SK-MEL-5 (cell line): ENCODE measurements at places on chromosomes 1 and 21. TPM values are rescaled to one million over a fixed set of nuclear protein-coding genes. Genes with fewer than 3 reads are reported as not detected.

GRCh38 chr1:21638531-21639341, 30.4 kb downstream of the RAP1GAP start:
- DNase-seq: peak; percentile 14

GRCh38 chr1:233909195-233909594, 4.7 kb downstream of the SLC35F3 start:
- DNase-seq: no peak

DNA sequence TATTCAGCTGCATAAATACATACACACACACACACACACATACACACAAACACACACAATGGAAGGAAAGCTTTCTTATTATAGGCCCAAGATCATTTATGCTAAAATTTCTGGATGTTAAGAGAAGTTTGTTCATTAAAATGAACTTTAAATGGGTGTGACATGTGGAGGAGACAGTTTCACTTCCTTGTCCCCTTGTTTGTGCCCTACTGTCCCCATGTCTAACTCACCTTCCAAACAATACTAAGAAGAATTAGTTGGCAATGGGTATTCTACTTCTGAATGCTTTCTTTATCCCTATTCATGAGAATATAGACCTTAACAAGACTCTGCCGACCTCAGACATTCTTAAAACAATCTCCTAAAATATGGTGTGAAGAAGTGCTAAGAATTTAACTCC, 63.5 kb upstream of the NRIP1 start:
- no peak for DNase-seq

- no peak for DNase-seq
Observed at GRCh38 chr1:8333246-8333987, 15.5 kb downstream of the SLC45A1 start.

Gene ENAH
- total RNA-seq: 113 TPM in 2 replicates

- no peak for DNase-seq
Observed at GRCh38 chr1:91499904-91500755, 521 bp upstream of the CDC7 start.

Gene GPR52
- 0.19 TPM in 1 of 2 replicates, not detected in the other for total RNA-seq

Gene ALX3
- not detected in 2 replicates for total RNA-seq

DNA sequence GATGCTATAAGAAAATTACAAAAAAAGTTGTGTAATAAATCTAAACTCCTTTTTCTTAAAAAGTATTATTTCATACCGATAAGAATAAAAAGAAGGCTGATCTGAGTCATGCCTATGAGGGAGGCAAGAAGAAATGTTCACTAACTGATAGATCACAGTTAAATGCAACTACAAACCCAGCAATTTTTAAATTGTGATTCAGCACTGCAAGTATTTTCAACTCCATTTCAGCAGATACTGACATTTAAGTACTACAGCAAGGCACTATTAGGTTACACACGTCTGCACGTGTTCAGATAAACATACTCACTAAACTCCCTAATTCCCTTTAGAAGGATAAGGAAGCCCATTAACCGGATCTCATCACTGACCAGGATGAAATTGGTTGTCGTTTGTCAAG, 213.3 kb upstream of the ZRANB2 start:
- no peak for DNase-seq

DNA sequence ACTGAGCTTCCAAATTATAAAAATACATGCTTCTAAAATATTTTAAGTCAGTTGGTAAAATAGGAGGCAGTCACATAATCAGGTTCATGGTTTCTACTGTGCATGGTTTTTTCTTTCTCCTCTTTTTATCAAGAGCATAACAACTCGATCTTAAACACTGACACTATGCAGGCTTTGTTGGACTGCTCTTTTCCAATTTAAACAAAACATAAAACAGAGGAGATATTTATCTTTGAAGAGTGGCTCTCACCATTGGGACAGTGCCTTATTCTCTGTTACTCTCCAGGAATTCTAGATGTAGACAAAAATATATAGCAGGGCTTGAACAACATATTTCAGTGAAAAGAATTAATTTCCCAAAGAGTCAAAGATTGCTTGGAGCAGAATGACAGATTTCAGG, 883.5 kb upstream of the ADGRL2 start:
- DNase-seq: no peak

DNA sequence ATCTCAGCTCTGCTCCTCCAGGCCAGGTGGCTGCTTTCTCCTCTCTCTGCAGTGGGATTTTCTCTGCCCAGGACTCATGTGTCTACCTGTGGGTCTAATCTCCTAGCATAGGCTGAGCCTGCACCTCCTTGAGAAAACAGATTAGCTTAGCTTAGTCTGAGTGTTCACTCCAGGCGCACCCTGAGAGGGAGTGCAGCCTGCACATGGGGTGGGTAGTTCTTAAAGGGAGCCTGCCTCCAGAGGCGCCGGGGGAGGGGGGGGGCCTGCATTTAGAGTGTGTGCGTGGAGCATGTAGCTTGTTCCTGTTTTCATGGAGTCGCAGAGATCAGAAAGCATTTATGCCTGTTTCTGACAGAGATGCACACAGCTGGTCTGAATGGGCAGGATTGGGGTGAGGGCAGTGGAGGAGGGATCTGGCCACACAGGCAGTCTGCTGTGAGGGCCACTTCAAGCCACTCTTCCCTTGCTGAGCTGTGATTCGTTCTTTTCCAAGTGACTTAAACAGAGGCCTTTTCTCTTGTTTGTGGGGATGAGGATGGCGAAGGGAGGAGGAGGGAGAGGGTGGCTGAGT, 45.2 kb downstream of the GALNT2 start:
- peak; percentile 40 for DNase-seq

DNA sequence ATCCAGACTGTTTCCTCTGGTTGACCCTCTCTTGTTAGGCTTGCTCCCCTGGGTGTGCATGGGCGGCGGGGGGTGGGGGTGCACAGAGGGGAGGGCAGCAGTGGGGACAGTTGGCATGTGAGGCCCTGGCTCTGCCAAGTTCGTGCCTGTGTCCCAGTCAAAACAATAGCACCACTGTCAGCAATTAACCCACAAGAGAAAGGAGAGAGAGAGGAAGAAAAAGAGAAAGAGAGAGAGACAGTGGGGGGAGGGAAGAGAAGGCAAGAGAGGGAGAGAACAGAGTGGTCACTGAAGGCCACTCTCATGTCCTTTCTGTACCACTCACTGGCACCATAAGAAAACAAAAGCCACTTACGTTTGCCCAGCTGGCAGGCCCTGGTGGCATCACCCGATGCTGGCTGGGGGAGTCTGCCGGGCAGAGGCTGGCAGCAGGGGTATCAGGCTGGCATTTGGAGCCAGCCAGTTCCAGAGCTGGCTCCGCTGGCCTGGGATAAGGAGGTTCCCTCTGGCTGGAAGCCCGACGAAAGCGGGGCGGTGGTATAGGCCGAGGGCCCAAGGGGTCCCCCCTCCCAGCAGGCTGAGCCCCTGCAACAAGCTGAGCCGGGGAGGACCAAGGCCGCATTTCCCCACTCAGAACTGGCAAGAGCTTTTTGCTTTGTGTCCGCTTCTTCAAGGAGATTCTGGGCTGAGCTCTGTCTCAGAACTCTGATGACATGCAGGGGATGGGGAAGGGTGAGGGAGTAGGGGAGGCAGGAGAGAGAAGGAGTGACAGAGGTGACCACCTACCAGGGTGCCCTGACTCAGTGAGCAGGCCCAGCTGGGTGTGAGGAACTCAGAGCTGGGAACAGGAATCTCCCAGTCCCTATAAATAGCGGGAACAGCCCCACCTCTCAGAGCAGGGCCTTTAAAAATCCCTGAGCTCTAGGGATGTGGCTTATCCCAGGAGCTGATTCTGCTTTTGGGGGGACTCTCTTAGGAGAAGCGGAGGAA, 27.9 kb downstream of the PIK3C2B start:
- DNase-seq: peak; percentile 76

- no peak for DNase-seq
Observed at GRCh38 chr1:31949862-31950261, 11.7 kb upstream of the PTP4A2 start.

Gene KRTAP12-2
- total RNA-seq: not detected in 2 replicates

GRCh38 chr1:241156231-241156965, 200.6 kb downstream of the RGS7 start:
- peak; percentile 45 for DNase-seq

DNA sequence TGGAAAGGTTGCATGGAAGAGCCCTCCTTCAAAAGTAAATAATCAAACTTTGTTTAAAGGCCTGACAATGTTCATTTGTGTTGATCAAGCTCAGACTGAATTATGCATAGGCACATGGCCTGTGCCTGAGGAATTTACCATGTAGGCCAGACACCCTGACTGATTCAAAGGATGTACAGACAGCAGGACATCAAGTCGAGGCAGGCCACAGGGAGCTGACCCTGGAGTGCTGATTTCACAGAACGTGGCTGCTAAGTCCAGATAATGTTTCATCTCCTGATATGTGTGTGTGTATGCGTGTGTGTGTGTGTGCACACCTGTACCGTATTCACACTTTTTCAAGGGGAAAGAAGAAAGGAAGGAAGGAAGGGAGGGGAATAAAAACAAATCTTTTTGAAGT, 34.1 kb downstream of the NAV1 start:
- peak; percentile 32 for DNase-seq

- no peak for DNase-seq
Observed at GRCh38 chr1:79041666-79042065, 35.1 kb upstream of the ADGRL4 start.

GRCh38 chr21:27246741-27247140, 279.9 kb upstream of the ADAMTS5 start:
- peak; percentile 1 for DNase-seq

DNA sequence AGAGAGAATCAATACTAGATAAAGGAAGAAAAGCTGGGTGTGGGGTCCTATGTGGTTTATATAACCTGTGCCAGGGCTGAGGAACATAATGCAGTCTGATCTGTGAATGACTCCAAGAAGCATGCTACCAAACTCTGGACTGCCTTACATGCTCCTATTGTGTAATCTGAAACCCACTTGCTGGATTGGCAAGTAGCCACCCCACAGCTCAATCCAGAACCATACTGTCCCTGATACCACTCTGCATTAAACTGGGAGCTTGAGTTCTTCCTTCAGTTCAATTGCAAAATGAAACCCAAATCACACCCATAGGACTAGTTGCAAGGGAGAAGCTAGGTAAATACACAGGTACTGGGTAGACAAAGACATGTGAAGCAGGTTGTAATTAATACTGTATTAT, 115.4 kb upstream of the NEGR1 start:
- DNase-seq: no peak

Gene RIMS3
- 1.8 and 2.6 TPM in 2 replicates for total RNA-seq

GRCh38 chr1:213231795-213232231, 180.8 kb downstream of the RPS6KC1 start:
- peak; percentile 67 for DNase-seq

- no peak for DNase-seq
Observed at GRCh38 chr1:226406401-226406881, 1.5 kb downstream of the PARP1 start.

DNA sequence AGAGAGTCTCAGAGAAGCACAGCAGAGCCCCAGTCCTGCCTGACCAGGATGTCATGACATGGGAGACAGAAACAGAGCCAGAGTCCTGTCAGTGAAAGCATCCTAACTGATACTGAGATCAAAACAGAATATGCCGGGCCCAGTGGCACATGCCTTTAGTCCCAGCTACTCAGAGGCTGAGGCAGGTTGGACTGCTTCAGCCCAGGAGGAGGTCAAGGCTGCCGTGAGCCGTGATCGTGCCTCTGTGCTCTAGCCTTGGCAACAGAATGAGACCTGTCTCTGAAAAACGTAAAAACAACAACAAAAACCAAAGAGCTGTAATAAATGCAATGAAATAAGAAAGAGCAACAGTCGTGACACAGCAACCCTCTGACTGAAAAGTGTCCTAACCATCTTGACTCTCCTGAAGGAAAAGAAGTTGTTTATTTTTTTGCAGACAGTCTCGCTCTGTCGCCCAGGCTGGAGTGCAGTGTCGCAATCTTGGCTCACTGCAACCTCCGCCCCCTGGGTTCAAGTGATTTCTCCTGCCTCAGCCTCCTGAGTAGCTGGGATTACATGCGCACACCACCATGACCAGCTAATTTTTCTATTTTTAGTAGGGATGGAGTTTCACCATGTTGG, 189.2 kb downstream of the SLC45A1 start:
- DNase-seq: no peak

Gene LAMC2
- 0.03 and 0.11 TPM in 2 replicates for total RNA-seq

Gene BMP8B
- 5.2 and 6.2 TPM in 2 replicates for total RNA-seq

GRCh38 chr1:82268826-82269225, 468.1 kb downstream of the ADGRL2 start:
- no peak for DNase-seq

DNA sequence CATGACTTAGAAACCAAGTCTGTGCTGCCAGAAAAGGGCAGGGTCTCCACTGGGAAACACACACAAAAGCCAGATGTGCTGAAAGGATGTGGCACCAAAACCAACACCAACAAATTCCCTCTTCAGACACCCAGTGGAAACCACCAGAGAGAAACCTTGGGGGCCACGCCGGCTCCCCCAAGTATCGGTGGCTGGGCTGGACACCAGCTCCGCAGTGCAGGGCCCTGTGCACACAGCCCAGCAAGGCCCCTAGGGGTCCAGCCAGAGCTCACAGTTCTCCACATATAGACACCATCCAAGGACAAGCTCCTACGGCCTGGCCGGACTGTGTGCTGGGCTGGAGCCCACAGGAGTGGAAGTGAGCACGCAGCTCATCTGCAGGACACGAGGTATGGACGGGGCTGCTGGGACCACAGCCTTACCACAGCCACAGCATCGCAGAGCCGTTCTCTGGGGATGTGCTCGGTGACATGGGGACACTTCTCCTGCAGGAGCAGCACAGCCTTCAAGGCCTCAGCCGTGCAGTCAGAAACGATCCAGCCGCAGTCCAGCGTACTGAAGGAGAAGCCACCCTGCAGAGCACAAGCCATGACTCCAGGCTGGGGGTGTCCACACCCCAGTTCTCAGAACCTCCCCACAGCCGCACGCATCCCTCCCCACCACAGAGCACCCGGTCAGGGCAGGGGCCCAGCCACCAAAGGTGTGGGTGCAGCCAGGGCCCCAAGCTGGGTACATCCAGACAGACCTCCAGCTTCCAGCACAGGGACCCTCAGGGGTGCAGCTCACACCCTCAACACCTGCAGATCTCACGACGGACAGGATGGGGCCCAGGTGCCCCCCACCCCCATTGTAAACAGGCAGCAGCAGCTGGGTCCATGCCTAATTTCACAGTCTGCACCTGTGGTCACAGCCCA, 21.3 kb downstream of the LSS start:
- DNase-seq: no peak

DNA sequence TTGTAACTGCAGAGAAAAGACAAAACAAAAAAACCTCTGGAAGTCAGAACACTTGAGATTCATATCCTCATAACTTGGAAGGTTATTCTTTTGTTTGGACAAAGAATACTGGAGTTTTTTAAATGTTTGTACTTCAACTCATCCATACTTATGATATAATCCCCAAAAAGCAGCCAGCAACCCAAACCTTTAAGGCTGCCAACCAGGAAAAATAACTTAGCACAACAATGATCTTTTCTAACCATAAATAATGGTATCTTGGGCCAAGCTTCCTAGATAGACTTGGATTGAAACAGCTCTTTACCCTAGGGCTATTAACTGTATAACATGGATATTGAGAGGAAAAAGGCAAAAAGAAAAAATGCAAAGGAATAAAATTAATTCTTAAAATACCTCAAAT, 335.1 kb downstream of the LTN1 start:
- no peak for DNase-seq

DNA sequence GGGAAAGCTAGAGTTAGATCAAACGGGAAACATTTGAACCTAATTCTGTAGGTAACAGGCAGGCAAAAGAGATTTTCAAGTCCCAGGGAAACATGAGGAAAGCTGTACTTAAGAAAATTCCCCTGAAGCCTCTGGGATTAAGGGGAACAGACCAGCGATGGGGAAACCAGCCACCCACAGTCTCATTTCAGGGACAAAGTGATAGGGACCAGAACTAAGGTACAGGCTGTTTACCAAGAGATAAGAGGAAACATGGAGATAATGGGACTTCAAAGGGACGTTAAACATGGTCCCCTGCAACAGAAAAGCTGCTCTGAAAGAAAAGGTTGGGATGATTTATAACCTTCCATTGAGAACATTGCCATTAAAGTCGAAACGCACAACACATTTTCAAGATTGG, 84.4 kb downstream of the NTPCR start:
- no peak for DNase-seq
